SK-N-MC (cell line): ENCODE measurements at places on chromosomes 11 and 22.

DNA sequence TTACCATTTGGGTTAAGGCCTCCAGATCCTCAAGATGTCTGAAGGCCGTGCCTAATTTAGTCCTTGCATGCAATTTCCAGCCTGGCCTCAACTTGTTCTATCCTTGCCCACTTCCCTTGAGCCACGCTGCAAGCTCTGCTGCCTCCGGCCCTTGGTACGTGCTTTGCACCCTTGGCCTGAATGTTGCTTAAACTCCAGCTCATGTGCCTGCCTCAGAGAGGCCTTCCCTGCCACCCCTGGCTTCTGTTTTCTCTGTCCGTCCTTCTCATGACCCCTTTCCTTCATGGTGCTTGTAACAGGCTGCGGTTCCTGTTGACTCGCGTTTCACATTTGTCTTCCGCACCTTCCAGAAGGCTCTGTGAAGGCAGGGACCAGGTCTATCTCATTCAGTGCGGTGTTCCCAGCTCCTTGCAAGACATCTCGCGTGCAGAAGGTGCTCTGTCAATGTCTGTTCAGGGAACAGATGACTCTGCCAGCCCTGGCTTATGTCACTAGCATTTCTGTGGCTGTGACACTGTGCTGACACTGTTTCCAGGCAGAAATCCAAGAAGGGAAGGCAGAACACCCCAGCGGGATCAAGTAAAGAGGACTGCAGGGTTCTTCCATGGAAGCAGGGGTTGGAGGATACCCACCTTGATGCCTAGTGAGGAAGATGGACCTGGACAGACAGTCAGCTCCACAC is 61.8 kb downstream of the FBLN1 start:
- DNase-seq: no peak

GRCh38 chr11:126989942-126990715 is 10.4 kb downstream of the KIRREL3 start:
- peak; percentile 34 for DNase-seq

DNA sequence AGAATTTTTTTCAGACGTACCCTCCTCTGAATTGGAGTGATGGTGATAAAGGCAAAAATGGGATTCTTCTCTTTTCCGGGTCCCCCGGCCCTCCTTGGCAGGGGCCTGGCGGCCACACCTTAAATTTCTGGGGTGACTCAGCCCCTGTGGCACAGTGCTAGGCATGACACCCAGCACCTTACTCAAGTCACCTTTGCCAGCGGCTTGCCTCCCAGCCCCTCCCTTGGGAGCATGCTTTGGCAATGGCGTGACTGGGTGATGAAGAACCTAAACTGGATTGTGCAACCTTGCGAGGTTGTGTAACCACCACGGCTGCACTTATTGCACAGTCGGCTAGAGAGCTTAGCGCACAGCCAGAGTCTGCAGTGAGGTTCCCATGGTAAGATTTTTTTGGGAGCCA is 16.2 kb upstream of the LDLRAD3 start:
- DNase-seq: no peak

- no peak for DNase-seq
Measured at GRCh38 chr11:4385978-4386740, 7.3 kb downstream of the TRIM21 start.

DNA sequence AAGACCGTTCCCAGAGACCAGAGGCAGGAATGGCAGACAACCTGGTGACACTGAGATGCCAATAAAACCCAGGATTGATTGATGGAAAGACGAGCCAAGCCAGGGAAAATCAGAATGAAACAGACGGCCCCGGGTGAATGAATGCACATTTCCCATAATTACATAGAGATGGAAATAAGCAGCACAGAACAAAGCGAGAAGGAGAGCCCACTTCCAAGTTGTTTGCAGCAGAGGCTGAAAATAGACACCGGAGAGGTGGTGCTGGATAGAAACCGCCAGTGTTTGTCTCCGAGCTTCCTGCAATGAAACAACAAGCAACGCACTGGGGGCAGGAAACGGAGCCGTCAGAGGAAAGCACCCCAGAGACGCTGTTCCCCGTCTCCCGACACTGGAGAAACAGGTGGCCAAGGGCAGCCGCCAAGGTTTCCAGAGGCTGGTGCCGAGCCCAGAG is 406.8 kb downstream of the SHANK2 start:
- DNase-seq: no peak

DNA sequence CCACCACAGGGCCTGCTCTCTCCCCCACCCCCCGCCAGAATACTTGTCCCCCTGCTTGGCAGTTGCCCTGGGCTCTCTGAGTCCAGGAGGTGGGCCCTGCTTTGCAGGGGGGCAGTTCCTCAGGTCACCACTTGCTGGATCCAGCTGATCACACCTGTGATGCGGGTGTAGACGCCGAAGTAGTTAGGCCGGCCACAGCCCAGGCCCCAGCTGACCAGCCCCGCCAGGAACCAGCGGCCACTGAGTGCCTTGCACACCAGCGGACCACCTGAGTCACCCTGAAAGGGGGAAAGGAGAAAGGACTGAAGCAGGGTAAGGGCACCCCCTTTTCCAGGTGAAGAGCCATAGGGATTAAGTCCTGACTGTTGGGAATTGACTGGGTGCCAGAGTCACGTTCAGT is 14.4 kb downstream of the KCTD17 start:
- DNase-seq: no peak

DNA sequence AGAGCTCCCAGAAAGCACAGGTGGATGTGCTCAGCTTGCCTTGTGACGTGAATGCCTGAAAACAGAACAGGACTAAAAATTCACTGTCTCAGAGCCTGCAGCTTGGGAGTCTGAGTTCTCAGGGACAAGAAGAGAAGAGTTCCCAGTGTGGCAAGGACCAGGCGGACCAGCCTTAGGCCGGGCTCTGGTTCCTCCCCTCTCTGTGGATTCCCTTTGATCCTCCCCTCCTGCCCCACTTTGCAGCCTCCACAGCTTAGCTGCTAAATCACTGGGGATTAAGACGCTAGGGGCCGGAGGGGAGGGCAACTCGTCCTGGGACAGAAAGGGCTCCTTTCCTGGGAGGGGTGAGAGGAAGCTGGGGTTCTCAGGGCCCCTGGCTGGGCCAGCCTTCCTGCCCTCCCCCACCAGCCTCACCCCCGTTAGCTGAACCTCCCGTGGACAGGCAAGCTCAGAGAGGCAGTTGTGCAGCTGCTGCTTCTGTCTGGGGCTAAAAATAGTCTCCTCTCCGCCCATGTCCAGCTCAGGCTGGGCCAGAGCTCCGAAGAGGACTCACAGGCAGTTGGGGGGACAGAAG is 29.9 kb upstream of the JAM3 start:
- no peak for DNase-seq

GRCh38 chr11:71146846-71147245 is 105.5 kb downstream of the SHANK2 start:
- no peak for DNase-seq

DNA sequence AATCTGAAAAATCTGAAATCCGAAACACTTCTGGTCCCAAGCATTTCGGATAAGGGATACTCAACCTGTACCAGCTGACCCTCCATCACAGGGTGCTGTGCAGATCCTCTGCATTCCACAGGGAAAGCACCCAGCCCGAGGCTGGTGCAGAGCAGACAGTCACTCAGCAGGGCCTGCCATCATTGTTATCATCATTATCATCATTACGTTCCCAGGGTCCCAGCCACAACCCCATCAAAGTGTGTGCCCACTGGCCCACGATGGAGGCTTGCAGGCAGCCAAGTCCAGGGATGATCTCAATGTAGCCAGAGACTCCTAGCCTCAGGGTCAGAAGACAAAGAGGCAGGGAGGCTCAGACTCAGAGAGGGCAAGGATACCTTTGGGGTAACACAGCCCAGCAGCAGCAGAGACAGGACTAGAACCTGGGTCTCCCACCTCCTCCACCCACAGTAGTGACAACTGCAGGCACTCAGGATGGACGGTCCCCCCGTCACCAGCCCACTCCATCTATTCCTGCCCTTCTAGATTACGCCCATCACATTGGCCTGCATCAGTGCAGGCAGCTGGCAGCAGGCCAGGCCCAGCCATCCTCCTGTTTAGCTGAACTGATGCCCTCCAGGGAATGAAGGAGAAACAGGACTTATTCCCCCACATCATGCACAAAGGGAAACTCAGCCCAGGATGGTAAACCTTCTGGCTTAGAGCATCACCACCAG is 10.3 kb downstream of the GAL3ST1 start:
- DNase-seq: no peak

DNA sequence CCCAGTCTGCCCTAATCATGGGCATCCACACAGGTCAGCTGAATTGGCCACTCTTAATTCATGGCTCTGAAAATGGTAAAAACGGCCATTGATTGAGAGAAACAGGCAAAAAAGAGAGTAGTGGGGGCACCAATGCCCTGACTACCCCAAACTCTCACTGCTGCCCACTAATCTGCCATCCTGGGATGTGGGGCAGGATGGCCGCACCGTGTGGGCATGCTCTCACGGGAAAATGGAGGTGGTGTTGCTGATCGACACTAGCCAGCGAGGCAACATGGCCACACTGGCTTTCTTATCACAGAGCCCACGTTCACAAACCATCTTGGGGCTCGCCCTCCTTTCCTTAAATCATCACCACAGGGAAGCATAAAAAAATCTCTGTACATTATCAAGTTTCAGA is 11.2 kb upstream of the TUB start:
- no peak for DNase-seq

- no peak for DNase-seq
Measured at GRCh38 chr22:39525658-39525975, 5.3 kb downstream of the ATF4 start.

DNA sequence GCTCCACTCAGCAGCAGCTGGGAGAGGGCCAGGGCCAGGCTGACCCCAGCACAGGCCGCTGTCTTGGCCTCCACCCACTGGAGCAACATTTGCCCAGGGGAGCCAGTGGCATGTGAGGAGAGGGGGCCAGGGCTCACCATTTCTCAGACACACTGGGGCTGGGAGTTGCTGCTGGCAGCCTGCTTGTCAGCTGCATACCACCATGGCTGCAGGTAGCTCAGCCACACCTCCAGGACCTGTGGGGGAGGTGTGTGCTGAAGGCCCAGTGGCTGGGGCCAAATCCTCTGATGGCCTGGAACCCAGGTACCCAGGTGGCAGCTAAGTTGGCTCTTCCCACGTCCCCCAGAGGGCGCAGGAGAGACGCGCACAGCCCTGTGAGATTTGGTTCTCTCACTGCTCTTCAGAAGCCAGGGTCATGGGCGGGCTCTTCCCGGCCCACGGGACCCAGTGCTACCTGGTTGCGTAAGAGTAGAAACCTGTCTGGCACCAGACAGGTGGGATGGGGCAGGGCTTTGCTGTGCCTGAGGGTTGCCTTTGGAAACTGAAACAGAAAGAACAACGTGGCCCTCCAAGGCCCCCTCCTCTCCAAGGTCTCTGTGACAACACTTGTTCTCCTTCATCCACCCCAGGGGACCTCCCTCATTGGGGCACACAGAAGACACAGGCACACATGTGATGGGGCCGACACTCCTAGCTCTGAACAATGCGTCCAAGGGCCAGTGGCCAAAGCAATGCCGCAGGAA is 98.8 kb downstream of the MED15 start:
- peak; percentile 2 for DNase-seq

GRCh38 chr22:41799486-41800347 is 762 bp upstream of the CCDC134 start:
- DNase-seq: no peak

DNA sequence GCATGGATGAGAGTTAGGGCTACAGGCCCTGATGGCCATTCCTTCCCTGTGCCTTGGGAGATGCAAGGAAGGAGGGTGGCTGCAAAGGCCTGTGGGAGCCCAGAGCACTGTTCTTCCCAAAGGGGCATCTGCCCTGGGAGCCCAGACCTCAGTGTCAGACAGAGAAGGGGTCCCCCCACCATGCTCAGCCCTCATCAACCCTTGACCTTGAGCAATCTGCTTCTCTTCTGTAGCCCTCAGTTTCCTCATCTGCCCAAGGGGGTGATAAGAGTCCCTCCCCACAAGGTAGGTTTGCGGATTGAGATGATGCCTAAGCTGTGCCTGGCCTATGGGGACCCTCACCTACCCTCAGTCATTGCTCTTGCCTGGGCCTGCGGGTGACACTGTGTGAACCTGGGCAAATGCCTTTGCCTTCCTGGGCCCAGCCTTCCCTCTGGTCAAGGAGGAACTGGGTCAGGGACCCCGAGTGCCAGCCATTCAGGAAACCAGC is 47.5 kb downstream of the IGLL5 start:
- no peak for DNase-seq

DNA sequence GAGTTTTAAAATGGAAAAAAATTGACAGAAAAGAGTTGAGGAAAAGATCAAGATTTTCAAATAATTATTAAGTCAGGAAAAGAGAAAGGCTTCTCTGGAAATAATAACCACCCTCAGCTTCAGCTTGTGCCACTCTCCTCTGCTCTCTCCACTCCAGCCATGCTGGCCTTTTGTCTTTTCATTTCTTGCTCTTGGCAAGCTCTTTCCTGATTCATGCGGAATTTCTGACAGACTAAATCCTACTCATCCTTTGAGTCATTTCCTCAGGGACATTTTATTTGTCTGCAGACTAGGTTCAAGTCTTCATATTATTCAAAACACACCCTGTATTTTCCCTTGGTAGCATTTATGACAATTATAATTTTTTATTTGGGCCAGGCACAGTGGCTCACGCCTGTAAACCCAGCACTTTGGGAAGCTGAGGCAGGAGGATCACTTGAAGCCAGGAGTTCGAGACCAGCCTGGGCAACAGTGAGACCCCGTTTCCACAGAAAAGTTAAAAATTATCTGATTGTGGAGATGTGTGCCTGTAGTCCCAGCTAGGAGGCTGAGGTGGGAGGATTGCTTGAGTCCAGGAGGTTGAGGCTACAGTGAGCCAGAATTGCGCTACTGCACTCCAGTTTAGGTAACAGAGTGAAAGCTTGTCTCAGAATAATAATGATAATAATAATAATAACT is 7.8 kb upstream of the P4HA3 start:
- no peak for DNase-seq
